ENCODE measurements at places on chromosomes 3 and 15.
A peak's percentile ranks its signal among the peaks of the same experiment; 100 is the strongest.

GRCh38 chr3:108391917-108392593 lies 95.7 kb downstream of the HHLA2 start:
- no peak for DNase-seq

DNA sequence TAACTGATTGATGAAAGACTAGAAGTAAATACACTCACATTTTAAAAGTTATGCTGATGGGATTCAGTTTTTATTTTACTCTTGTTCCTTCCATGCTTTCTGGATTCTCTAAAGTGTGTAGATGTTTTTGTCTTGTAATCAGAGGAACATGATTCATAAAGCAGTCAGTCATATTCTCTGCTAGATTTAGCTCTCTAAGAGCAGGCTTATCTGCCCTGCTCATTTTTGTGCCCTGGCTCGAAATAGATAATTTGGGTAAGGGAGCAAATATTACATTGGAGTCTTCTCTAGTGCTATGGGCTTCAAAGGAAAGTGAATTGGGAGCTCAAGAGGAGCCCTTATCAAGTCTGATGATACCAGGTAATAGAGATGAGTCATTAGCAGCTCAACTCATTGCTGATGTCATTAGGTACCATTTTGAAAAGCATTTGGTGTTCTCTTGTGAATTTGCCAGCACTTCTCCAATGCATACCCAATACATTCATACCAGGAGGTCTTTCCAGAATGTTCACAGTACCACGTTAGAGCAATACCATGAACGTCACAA lies 27.7 kb downstream of the SACM1L start:
- DNase-seq = no peak

- no peak for DNase-seq
Observed at GRCh38 chr15:66145726-66146182, 107.8 kb downstream of the MEGF11 start.

DNA sequence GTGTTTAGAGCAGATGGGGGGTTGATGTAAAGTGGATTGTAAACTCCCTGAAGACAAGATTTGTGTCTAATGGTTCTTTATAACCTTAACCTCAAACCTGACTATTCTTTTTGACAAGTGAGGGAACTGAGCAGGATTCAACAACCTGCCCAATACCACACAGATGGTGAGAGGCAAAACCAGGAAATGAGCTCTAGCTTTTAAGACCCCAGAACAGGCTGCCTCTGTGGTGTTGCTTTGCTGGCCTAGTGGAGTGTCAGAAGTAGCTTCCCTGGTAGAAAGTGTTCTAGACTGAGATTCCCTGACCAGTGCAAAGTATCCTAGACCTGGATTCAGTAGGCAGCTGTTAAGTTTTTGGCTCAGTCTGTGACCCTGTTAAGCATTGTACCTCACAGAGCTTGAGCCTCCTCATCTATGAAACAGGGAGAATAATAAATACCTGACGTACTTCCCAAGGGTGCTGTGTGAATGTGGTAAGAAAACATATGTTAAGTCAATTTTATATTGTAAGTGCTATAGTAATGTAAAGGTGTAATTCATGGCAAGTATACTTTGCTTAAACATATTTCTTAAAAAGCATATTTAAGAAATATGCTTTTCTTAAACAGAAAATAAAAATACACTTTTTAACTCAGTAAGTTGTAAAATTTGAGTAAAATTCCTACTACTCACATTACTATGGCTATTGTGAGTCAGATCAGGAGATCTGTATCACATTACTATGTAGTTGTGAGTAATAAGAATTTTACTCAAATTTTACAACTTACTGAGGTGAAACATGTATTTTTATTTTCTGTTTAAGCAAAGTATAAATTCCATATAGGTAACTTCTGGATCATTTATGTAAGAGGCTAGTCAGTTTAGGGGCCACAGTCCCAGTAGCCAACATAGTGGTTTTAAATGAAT lies 8.8 kb downstream of the GPR87 start:
- no peak for DNase-seq

- DNase-seq = no peak
Observed at GRCh38 chr15:96421178-96421601, 90.7 kb downstream of the NR2F2 start.

DNA sequence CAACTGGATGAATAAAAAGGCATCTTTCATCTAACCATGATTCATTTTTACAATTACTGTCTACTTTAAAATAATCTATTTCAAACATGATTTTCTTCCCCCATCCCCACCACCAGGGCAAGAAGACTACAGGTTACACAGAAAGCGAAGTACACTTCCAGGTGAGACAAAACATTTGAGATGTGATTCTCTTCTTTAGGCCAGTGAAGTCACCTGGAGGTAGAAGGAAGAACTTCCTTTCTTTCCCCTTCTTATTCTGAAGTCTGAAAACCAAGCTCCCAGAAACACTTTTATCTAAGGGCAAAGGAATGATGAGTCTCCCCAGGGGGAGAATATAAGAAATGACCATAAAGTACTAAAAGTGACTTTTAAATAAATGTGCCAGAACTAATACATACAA lies 36.7 kb downstream of the SHQ1 start:
- no peak for DNase-seq

- DNase-seq = no peak
Observed at GRCh38 chr3:33441225-33441976, 1.2 kb upstream of the UBP1 start.

- DNase-seq = no peak
Observed at GRCh38 chr3:59131016-59131766, 81.4 kb upstream of the CFAP20DC start.

DNA sequence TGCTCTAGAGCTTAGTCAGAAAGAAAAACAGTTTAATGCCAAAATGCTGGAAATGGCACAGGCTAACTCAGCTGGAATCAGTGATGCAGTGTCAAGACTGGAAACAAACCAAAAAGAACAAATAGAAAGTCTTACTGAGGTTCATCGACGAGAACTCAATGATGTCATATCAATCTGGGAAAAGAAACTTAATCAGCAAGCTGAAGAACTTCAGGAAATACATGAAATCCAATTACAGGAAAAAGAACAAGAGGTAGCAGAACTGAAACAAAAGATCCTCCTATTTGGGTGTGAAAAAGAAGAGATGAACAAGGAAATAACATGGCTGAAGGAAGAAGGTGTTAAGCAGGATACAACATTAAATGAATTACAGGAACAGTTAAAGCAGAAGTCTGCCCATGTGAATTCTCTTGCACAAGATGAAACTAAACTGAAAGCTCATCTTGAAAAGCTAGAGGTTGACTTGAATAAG lies 150.5 kb upstream of the LRRFIP2 start:
- no peak for DNase-seq

GRCh38 chr3:49689046-49689907 lies at the start of the genes MST1 and RNF123:
TSS of gene MST1 (minus strand) at chr3:49689474. CDS start at chr3:49688691, 783 bp downstream.
TSS of gene RNF123 (plus strand) at chr3:49689557. CDS start at chr3:49691166, 1,609 bp downstream.
- peak; percentile 91 for DNase-seq

DNA sequence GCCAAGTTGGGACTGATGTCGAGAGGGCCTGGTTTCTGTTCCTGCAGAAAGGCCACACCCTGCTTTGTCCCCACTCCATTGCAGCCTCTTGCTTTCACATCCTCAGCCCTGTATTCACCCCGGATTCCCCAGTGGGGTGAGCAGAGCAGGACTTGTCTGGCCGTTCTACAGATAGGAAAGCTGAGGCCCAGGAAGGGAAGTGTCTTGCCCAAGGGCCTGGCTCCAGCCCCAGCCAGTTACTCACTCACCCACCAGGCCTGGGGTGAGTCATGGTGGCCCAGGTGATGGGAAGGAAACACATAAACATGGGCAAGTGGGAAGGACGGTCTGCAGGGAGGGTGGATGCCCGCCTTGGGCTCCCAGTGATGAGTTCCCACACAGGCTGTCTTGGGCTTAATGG lies 6.1 kb upstream of the DUSP7 start:
- no peak for DNase-seq

DNA sequence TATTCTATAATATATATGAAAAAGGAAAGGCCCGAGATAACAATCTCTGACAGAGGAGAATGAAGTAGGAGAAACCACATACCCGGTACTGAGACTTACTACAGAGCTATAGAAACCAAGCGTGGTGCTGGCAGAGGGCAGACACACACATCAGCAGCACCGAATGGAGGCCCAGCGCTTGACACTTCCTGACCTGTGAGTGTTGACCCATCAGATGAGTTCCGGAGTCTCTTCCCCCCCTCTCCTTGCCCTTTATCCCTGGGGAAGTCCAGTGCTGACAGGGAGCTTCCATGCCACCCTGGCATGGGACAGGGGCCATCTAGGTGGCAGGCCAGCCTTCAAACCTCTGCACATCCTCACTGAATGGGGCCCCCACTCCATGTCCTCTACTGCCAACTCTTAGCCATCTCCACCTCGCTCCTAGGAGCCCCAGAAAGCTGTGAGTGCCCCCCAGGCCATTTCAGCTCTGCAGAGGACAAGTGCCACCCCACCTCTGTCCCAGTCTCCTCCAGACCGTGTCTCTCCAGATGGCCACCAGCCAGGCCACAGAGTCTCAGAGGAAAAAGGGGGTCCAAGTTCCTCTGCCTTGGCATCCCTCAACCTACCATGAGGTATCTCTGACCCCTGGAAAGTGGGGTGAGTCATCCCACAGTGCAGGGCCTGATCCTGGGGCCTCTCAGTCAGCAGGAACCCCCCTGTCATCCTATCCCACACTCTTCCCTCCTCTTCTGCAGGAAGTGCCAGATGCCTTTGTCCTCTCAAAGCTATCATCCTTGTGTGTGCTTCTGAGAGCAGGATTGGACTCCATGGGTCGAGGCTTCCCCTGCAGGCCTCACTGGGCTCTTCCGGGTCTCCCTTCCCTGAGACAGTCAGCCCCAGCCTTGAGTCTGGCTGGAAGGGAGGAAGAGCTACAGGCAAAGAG lies 116.5 kb upstream of the ALDH1A3 start:
- DNase-seq = no peak

DNA sequence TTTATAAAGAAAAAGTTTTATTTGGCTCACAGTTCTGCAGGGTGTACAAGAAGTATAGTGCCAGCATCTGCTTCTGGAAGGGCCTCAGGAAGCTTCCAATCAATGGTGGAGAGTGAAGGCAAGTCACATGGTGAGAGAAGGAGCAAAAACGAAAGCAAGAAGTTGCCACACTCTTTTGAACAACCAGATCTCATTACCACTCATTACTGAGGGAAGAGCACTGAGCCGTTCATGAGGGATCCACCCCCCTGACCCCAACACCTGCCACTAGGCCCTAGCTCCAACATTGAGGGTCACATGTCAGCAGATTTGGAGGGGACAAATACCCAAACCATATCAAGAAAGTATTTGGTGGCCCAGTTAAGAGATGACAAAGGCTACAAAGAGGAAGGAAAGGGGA lies 239.3 kb upstream of the UBE2E1 start:
- no peak for DNase-seq

DNA sequence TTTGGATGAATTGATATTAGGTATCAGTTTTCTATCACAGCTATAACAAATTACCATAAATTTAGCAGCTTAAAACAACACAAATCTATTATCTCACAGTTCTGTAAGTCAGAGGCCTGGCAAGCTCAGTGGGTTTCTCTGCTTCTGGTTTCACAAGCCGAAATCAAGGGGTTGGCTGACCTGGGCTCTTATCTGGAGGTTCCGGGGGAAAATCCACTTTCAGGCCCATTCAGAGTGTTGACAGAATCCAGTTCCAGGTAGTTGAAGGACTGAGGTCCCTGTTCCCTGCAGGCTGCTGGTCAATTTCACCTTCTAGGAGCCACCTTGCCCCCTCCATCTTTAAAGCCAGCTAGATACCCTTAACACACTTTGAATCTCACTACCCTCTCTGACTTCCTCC lies 11.1 kb upstream of the HHATL start:
- DNase-seq = no peak

DNA sequence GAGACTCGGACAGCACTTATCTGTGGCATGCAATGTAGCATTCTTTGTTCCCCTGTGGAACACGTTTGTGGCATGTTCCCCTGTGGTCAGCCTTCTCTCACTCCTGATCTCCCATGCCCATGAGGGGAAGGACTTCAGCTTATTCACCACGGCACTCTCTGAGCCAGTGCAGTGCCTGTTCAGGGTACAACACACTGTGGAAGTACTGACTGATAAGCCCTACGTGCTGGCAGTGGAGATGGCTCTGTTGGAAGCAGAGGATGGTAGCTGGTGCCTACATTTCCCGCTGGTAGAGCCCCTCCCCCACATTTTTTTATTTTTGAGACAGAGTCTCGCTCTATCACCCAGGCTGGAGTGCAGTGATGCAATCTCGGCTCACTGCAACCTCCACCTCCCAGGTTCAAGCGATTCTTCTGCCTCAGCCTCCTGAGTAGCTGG lies 43.5 kb upstream of the ETV5 start:
- DNase-seq = no peak

- DNase-seq = no peak
Observed at GRCh38 chr3:4067893-4068292, 235.3 kb upstream of the SETMAR start.

- no peak for DNase-seq
Observed at GRCh38 chr3:42053476-42053875, 37.7 kb upstream of the TRAK1 start.

DNA sequence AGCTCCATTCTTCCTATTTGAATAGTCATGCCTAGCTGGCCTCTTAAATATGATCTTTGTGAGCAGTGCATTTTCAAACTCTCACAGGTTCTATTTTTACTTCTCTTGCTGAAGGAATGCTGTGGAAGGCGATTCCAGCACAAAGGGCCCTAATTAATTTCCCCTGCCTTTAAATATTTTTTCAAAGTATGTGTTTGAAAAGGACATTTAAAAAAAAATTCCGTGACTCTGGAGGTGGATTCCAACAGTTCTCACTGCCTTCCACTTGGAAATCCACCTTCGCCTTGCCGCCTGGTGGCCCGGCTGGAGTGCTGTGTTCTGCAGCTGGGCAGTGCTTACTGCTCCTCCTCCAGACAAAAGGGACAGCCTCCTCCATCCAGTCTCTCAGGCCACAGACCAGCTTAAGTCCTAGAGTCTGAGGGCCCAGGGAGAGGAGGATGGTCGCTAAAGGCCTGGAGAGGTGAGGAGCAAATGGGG lies 61.5 kb upstream of the CORO2B start:
- no peak for DNase-seq

DNA sequence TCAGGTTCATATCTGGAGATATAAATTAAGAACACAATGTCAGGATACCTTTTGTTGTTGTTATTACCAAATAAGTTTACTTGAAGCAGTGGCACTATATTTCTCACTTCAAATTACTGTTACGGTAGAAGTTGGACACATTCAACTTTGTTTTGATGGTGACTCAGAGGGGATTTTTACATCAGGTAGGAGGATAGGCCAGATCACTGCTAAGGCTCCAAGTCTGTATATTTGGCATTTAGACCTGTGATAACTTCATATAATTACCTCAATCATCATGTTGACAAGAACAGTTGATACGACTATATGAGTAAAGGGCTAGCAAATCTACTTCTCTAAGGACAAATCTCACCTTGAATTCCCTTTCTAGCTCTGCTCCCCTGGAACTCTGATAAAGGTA lies 15.6 kb downstream of the LZTFL1 start:
- no peak for DNase-seq

DNA sequence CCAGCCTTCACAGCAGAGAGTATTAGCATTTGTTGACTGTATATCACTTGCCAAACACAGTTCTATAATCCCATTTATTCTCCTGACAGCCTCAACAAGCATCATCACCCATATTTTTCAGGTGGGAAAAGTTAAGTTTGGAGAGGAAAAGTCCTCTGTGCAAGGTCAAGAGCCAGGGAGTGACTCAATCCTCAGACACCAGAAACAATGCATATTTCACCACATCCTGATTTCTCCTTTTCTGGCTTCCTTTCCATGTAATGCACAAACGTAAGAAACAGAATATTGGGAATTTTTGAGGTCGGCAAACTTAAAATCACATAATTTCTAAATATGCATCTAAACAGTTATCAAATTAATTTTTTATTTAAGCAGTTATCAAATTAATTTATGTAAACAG lies 116.0 kb upstream of the GADL1 start:
- no peak for DNase-seq

All from activated CD4-positive, alpha-beta T cell treated with anti-CD3 and anti-CD28 coated beads, Interleukin-2, amount 50 U/mL, for 48 hours (primary cell).